ENCODE measurements at places on chromosomes 7 and 10.

GRCh38 chr7:157389951-157390730, 53.3 kb downstream of the DNAJB6 start:
- no peak for DNase-seq

GRCh38 chr10:96478355-96478754, 35.4 kb downstream of the TLL2 start:
- no peak for DNase-seq

DNA sequence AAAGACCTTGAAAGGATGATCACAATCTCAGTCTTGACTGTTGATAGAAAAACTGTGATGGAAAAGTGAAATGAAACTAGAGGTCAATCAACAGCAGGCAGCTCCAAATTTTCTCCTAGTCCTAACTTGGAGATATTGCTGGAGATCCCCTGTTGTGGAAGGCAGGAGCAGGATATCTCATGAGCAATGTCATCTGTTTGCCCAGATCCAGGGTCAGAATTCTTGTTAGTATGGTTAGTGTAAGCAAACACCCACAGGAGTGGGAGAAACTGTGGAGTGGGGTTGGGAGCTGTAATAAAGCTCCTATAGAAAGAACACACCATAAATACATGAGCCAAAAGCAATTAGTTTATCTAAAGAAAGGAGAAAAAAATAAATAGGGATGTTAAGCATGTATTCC, 169.0 kb downstream of the AKR1D1 start:
- DNase-seq, result no peak

GRCh38 chr7:80724249-80724871, 85.9 kb downstream of the CD36 start:
- peak; percentile 94 for DNase-seq

- DNase-seq, result peak; percentile 43
These were observed at the start of gene HSPA12A for GRCh38 chr10:116742367-116743265. TSS of gene HSPA12A (minus strand) at chr10:116742566. CDS start at chr10:116742469, 97 bp downstream.

All from muscle of arm (tissue), 14 donors.